ENCODE measurements at places on chromosomes 16 and 17.

DNA sequence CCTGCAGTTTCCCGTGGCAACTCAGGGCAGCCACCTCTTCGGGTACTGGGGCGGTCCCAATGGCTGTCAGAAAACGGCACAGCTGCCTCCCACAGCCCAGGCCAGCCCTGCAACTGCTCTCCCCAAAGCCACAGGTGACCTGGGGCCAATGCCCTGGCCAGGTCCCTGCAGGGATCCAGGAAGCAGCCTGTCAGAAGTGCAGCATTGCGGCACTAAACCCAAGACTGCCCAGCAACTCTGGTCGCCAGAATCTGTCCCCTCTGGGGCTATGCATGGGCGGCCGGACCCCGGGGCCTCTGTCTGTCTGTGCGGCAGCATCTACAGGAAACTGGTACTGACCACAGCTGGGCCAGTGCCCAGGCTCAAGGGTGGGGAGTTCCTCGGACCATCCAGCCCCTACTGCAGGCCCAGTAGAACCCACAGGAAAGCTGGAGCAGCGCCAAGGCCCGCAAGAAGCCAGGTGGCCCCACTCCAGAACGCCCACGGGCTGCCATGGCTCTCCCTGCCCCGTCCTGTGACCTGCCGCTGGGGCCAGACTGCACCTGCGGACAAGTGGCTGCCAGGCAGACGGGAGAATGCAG, 5.5 kb downstream of the CYBC1 start:
- DNase-seq: no peak

DNA sequence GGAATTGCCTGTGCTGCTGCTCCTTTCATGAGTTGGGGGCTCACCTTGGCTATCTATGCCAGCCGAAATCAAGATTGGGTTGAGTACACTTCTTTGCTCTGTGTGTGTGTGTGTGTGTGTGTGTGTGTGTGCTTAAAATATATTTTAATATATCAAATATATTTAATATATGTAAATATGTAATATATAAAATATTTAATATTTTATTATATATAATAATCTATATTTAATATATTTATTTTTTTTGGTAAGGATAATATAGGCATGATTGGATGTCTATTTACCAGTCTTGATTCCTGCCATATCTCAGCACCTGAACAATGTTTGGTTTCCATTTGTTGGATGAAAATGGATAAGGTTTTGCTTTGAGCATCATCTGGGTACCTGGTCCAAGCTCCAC, 399.3 kb downstream of the CA10 start:
- DNase-seq: no peak

DNA sequence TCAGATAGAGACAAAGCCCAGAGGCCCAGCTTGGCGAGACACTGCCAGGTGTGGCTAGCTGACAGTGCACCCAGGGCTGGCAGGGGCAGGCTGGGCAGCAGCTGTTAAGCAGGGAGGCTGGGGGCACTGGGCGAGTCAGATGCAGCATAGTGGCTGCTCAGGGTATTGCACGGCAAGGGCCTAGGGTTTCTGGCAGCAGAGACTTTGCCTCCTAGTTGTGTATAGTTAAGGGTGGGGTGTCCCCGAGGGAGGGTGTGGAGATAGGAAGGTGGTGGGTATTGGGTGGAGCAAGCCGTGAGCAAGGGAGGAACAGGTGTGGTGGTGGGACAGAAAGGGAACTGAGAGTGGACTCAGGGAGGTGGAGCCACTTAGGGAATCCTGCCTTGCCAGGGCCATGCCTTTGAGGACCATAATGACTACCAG, 66.0 kb downstream of the SMPD3 start:
- no peak for DNase-seq

- DNase-seq: no peak
These were observed 7.8 kb downstream of the HSD17B2 start for GRCh38 chr16:82042846-82043245.

DNA sequence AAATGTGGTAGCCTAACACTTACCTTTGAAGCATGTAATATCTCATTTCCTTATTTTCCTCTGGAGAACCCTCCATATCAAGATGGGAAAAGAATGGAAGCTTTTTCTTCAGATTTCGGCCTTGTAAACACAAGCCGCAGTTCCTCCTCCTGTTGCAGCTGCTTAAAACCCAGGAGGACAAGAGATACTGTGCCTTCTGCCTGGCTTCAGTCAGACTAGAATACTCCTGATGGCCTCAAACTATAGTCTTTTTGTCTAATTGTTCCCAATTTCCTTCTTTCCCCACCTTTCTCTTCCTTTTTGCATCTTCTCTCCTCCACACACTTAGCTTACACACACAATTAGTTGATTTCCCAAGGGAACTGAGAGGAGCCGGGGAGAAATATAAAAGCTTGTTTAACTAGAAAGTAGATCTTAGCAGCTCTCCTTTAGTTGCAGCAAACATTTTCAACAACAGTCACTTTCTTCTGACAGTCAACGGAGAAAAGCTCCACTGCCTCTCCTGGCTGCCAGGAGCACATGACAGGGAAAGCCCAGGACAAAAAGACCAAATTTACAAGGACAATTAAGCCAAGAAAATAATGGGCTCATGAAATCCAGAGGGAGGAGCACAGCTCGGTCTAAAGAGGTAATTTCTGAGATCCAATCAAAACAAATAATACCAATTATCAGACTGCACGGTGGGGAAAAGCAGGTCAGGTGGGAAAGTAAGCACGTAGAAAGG, 76.4 kb upstream of the C17orf78 start:
- peak; percentile 73 for DNase-seq

- DNase-seq: no peak
These were observed 4.1 kb downstream of the AOC3 start for GRCh38 chr17:42855048-42855596.

DNA sequence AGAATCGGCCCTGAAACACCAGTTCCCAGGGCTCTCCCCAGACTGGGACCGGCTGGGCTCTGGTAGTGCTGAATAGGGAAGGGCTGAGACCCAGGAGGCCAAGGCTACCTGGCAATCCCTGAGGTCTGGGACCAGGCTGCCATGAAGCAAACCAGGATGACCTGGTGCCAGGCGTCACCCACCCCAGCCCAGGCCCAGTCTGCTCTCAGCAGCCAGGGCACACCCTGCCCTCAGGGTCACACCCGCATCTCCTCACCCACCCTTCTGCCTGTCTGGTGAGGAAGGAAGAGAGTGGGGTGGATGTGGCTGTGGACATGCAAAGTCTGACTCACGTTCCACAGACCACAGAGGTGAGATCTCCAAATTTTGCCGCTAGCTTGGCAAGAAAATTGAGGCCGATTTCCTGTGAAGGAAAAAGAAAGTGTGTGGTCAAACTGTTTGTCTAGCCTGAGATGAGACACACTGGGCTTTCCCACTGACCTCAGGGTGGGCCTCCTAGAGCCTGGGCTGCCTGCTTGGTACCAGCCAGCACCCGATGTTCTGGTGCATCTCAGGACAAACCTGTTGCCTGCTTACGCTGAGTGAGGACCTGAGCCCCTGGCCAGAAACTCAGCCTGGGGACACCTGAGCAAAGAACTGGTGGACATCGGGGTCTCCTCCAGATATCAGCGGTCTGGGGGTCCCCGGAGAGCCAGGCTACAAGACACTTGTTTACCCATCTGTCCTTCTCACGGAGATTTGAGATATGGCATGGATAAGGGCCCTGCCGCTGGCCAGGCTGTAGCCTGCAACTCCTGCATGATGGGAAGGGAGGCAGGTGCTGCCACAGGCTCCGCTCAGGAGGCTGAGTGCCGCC, 6.3 kb upstream of the RAB37 start:
- no peak for DNase-seq

DNA sequence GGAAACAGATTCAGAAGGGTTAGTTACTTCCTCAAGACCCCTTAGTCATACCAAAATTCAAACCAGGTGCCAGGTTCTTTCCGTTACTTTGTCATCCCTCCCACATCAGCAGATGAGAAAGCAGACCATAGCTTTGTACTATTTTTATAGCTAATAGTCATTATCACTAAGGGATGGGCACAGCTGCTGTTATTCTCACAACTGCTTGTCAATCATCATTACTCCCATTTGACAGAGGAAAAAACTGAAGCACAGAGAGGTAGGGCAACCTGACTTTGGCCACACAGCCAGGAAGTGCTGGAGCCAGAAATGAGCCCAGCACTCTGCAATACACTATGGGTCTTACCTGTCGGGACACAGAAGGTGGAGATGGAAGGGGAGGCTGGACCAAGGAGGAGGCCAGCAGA, 30.0 kb downstream of the TEKT5 start:
- DNase-seq: no peak

DNA sequence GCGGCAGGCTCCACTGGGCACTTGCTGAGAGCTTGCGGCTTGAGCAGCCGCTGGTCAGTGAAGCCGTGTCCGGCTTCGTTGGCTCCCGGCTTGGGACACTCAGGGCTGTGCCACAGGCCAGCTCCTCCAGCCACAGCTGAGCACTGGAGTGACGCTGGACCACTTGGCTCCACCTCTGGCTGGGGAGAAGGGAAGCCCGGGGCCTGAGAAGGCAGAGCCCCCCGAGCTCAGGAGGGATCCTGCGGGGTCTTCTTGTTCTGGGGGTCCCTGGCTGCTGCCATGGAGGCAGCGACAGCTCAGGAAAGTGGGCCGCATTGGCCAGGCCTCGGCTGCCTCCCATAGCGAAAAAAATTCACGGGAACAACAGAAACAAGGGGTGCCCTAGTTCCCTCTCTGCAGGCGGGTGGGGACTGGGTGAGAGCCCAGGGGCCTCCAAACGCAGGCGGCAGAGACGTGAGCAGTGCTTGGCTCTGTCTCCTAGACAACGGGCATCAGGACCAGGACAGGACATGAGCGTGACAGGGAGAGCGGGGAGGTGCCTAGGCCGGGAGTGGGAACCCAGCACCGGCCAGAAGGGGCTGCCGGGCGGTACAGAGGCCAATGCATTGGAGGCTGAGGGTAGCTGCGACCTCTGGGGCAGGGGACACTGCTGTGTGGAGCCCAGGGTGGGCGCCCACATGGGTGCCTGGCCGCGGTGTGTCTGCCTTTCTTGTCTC, 37.7 kb downstream of the SLC7A5 start:
- DNase-seq: no peak

GRCh38 chr16:9362050-9362449, 270.6 kb downstream of the HAPSTR1 start:
- DNase-seq: no peak

DNA sequence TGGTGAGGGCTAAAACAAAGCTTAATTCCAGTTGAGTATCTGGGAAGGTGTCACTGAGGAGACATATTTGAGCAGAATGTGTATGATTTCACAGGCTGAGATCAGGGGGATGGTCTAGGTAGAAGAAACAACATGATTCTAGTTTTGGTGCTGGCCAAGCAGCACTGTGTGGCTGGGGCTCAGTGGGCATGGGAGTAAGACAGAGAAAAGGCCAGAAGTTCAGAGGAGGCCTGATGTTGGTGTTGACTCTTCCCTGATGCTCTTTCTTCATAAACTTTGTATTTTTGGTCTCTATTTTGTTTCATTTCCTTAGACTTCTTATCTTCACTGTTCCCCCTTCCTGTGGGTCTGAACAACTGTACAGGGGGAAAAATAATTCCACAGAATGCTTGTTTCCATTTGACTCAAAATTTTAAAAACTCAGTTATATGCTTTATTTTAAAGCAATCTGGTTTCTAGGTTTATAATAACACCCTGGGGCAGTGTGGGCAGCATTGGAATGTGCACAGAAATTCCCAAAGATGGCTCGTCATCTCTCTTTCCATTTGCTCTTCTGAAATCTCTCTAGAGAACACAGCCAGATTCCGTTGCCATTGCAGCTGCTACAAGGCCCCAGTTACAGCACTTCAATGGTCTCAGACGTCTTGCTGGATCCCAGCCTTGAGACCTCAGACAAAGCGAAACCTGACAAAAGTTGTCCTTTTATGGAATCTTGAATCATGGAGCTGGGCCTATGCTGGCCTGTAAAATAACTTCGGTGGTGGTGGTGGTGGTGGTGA, 68.3 kb downstream of the SNX11 start:
- no peak for DNase-seq

- DNase-seq: no peak
These were observed 939 bp upstream of the CCL2 start for GRCh38 chr17:34254146-34254545.

- peak; percentile 69 for DNase-seq
These were observed 35.6 kb downstream of the YPEL2 start for GRCh38 chr17:59366773-59367656.

DNA sequence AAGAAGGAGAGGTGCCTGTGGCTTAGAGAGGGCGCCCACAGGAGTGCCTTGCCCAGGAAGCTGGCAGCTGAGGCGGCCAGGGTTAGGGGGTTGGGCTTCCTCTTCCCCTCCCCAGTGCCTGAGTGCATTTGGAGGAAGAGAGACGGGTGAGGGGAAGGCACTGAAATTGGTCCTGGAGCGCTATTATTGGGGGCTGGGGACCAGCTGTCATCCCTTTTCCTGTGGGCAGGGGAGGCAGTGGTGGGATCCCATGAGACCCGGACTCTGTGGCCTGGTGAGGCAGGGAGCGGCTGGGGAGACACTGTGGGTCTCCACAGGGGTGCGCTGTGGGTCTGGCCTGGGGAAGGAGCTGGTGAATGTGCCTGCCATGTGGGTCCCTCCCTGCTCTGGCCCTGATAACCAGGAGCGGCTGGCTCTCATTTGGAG, 259.7 kb downstream of the SEC14L1 start:
- DNase-seq: no peak

All from NCI-H1105 treated with DMSO at 0.1 percent for 48 hours (cell line).